Activated T-cell treated with anti-CD3 and anti-CD28 coated beads, Interleukin-2, amount 50 U/mL, for 72 hours (primary cell): ENCODE measurements at places on chromosomes 2 and 18.

GRCh38 chr2:168454737-168455644, 1.1 kb upstream of the CERS6 start:
- no peak overlapping the region for H3K4me3 ChIP-seq
- peaks cover 39% of the 10 kb centered on the region for H3K4me1 ChIP-seq
- no peaks in the 10 kb centered on the region for H3K27me3 ChIP-seq
- H3K27ac ChIP-seq = no peak overlapping the region

DNA sequence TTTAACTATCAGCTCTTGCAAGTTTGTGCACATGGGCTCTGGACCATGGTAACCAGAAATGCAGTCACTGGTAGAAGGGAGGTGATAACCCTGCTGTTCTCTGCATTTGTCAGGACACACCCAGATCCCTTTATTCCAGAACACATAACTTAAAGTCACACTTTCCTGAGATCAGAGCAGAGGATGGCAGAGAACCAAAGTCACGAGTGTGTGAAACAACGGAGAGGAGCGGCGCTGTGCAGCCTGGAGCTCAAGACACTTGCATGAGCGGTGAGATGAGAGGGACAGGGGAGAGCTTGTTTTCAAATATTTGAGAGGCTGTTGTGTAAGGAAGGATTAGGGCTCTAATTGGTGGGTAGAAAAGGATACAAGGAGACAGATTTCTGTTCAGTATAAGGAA, 43.3 kb upstream of the AAK1 start:
- peaks cover 84% of the 10 kb centered on the region for H3K4me1 ChIP-seq
- H3K36me3 ChIP-seq = no peaks in the 10 kb centered on the region
- DNase-seq = no peak
- H3K4me3 ChIP-seq = no peak overlapping the region

GRCh38 chr2:224749136-224749535, 33.0 kb upstream of the CCDC195 start:
- H3K27ac ChIP-seq = no peak overlapping the region
- no peaks in the 10 kb centered on the region for H3K36me3 ChIP-seq
- peaks cover 8% of the 10 kb centered on the region for H3K27me3 ChIP-seq
- H3K4me1 ChIP-seq = no peaks in the 10 kb centered on the region
- no peak for DNase-seq

GRCh38 chr2:96145036-96145847, at the start of gene DUSP2:
TSS of gene DUSP2 (minus strand) at chr2:96145440. CDS start at chr2:96145354, 86 bp downstream.
- H3K4me1 ChIP-seq = peaks cover 70% of the 10 kb centered on the region
- H3K36me3 ChIP-seq = peaks cover 19% of the 10 kb centered on the region
- H3K27me3 ChIP-seq = no peaks in the 10 kb centered on the region
- H3K27ac ChIP-seq = peak within 1 kb of the TSS; percentile 94

DNA sequence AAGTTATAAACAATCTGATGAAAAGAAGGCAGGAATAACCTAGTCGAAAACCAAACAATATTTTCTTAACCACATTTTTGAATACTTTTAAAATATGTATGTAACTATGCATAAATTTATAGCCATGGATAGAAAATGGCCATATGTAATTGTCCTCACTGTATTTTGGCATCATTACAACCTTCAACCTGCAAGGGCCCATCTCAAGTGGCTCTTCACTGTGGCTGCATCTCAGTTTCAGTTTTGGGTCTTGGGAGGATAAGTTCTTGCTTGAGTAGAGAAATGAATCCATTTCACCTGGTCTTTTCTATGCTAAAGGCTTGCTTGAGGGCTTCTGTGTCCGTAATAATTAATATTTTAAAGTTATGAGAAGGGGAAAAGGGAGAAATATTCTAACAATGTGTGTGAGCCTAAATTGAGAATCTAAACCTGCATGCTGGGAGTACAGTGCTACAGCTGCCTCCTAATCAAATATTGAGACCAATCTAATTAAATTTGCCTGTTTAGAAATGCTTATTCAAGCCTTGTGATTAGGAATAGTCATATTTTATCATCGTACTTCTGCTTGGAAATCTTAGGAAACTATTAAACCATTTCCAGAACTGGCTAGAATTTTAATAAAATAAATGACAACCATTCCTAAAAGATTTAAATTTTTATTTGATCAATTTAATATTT, 92.5 kb downstream of the EML4 start:
- no peaks in the 10 kb centered on the region for H3K27me3 ChIP-seq
- no peak overlapping the region for H3K27ac ChIP-seq
- H3K36me3 ChIP-seq = no peaks in the 10 kb centered on the region
- H3K4me1 ChIP-seq = peaks cover 9% of the 10 kb centered on the region
- H3K4me3 ChIP-seq = no peak overlapping the region
